ENCODE measurements at places on chromosomes 6 and 20. TPM values are rescaled to one million over a fixed set of nuclear protein-coding genes. Genes with fewer than 3 reads are reported as not detected.

MUC21 gene
- not detected for total RNA-seq

ZNF391 gene
- total RNA-seq, result 0.73 TPM

KIAA0408 gene
- 4.6 TPM for total RNA-seq

KCNG1 gene
- total RNA-seq, result 2.8 TPM

OOEP gene
- total RNA-seq, result not detected

HCK gene
- not detected for total RNA-seq

SAMD5 gene
- total RNA-seq, result 0.12 TPM
